ENCODE measurements at places on chromosomes 2 and 18. TPM values are rescaled to one million over a fixed set of nuclear protein-coding genes. Genes with fewer than 3 reads are reported as not detected.

- DNase-seq = peak; percentile 73
These were observed 2.2 kb upstream of the MTCL1 start for GRCh38 chr18:8703092-8703709.

DNA sequence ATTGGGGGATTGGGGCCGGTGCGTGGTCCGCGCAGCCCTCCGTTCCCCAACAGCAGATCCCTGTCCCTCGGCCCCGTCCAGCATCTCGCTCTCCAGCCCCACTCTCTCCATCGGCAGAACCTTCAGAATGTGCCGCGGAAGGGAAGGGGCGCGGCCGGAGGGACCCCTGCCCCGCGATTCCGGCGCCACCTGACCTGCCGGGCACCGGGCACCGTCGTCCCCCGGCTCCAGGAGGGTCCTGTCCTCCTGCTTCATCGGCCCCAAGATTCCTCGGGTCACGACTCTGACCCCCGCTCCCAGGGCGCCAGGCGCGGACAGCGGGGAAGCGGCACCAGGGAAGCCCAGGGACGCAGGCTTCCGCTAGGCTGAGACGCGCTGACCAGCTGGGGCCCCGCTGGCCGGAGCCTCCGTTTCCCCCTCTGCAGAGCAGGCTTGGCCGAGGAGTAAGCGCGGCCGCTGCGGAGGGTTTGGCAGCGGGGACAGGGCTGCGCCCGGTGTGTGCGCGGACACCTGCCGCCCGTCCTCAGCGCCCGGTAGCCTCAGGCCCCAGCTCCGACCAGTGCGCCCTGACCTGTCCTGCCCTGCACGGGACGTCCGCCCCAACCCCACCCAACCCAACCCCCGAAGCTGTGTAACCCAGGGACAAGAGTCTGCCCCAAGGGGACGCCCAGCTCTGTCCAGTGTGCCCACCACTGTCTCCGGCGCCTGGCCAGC lies 16.8 kb upstream of the BOK start:
- no peak for DNase-seq

Gene SPATA3
- not detected for total RNA-seq

GRCh38 chr2:174970092-174970491 lies 35.1 kb downstream of the CHN1 start:
- DNase-seq = no peak

Gene IGFBP2
- total RNA-seq = 848 TPM

DNA sequence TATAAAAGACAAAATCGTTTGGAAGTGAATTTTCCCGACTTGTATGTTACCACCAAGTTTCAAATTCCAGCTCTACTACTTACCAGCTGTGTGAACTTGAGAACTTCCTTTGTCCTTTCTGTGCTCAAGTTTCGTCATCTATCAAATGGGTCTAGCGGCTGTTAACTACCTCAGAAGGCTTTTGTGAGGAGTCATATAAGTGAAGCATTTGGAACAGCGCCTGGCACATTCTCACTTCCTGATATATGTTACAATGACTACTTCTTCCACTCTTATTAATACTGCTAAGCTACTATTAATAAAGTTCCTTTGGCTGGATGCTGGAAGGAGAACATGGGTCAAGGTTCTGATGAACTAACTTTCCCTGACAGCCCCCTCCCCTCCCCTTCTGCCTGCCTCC lies 104.5 kb downstream of the MEIS1 start:
- DNase-seq = no peak

Gene HOXD11
- not detected for total RNA-seq

DNA sequence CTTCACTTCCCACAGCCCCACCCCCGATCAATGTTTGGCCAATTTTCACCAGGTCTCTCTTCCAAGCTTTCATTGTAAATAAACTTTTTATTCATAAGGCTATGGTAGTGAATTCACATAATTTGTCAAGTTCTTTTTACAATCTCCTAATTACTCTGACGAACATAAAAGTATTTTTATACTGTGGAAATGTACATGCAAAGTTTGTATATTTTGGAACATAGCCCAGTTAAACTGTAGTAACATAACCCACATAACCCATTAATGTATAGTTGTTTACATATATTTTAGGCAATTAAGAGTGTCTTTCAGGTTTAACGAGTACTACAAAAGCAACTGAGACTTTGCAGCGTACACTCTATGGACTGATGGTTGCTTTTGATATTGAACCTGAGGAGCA lies 228.3 kb upstream of the ERBB4 start:
- no peak for DNase-seq

DNA sequence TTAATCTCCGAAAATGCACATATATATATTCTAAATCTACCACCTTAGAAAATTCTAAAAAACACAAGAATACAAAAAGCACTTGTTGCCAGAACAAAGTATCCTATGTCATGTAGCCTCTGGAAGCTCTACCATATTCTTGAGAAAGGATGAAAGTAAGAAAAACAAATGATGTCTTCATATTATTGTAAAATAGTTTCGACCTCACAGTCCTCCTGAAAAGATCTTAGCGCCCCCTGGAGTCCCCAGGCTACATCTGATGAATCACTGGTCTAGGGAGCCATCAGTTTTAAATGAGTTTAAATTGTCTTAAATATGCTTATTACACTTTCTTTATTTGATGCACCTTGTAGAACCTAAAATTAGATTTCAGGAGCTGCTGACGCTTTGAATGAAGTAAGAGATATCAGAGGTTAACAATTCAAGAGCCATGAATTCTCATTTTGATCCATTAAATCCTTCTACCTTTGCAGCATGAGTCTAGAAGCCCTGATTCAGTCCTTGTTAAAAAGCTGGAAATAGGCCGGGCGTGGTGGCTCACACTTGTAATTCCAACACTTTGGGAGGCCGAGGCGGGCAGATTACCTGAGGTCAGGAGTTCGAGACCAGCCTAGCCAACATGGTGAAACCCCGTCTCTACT lies 138.8 kb downstream of the MCFD2 start:
- peak; percentile 64 for DNase-seq

Gene MALL
- 5.1 TPM for total RNA-seq

- DNase-seq = no peak
These were observed 5.3 kb upstream of the NPPC start for GRCh38 chr2:231931481-231931915.

Gene DLGAP1
- total RNA-seq = 21.7 TPM

GRCh38 chr2:83282043-83282795 lies 1176.9 kb downstream of the SUCLG1 start:
- no peak for DNase-seq

DNA sequence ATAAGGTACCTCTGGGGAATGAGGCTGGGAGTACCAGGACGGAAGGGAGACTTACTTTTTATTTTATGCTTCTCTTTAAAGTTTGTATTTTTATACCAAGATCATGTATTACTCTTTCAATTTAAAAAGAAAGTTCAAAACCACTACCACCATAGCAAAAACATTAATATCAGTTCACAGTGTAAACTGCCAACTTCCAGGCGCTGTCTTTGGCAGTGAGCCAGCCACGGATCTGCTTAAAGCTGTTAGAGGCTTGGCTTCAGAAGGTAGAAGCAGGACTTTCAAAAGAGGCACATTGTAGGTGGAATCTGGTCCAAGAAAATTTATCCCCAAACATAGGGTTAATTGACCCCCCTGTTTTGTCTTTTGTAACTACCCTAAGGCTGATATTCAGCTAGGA lies 74.8 kb downstream of the B3GNT2 start:
- DNase-seq = no peak

DNA sequence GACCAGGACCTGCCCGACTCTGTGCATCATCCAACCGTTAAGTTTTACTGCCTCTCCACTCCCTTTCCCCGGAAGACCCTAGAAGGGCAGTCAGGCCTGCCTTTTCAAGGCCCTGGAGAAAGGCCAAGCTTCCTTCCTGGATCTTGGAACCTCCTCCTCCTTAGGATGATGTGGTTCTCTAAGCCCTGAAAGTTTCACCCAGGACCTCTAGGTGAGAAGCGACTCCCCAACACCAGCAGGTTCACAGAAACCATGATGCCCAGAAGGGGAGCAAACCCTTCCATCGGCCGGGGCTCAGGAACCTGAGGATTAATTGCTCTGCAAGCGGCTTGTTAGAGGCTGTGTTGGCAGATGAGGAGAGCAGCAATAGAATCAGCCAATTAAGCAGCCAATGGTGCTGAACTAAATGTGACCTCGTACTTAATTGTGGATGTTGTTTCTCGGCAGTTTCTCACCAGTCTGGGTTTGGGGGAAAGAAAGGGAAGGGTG lies 94.2 kb upstream of the FZD7 start:
- no peak for DNase-seq
